Stimulated activated CD8-positive, alpha-beta memory T cell treated with anti-CD3 and anti-CD28 coated beads, Interleukin-7, amount 100 ng/mL, for 1 hour (primary cell): ENCODE measurements at places on chromosomes 11 and 22.

DNA sequence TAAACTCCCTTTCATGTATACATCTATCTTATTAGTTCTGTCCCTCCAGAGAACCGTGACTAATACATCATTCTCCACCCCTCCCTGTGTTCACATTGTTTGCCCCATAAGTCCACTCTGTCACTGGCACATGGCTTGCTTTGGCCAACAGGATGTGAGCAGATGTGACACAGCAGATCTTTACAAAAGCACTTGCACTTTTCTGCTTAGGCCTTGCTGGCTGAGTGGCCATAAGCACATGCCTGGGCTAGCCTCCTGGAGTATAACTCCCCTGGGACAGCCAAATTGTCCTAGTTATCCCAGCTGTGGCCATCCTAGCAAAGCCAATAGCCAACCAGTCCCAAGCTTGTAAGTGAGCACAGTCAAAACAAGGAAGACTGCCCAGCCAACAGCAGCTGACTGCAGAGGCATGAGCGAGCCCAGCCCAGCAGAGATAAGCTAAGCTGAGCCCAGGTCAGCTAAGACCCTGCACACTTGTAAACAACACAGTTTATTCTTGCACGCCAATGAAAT lies 9.7 kb upstream of the RCN1 start:
- no peak for DNase-seq

GRCh38 chr11:77155556-77156130 lies 27.6 kb downstream of the MYO7A start:
- DNase-seq: no peak

DNA sequence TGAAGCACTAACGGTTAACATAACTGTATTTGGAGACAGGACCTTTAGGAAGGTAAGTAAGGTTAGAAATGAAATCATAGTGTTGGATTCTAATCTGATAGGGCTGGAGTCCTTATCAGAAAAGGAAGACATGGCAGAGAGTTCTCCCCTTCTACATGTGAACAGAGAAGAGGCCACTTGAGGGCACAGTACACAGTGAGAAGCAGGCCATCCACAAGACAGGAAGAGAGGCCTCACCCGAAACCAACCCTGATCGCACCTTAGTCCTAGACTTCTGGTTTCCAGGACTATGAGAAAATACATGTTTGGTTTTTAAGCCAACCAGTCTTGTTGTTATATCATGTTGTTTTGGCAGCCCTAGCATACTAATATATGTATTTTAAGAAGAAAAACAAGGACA lies 170.0 kb downstream of the LRRC4C start:
- DNase-seq: no peak

- DNase-seq: no peak
Measured at GRCh38 chr11:115927823-115928329, 423.7 kb upstream of the CADM1 start.

DNA sequence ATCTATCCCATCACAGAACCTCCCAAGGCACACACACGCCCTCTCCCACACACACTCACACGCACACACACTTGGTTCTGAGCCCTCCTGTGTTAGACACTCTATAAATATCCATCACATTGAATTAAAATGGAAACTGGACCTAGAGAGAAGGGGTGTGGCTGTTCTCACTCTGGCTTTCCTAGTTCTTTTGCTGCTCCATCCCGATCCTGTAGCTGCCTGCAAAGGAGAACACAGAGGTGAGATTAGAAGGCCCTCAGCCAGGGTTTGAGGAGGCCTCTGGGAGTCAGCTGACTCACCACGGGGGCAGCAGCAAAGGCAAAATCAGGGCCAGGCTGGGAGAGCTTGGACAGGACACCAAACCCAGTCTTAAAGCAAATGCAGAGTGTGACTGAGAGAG lies 192.3 kb upstream of the CADM1 start:
- DNase-seq: no peak

DNA sequence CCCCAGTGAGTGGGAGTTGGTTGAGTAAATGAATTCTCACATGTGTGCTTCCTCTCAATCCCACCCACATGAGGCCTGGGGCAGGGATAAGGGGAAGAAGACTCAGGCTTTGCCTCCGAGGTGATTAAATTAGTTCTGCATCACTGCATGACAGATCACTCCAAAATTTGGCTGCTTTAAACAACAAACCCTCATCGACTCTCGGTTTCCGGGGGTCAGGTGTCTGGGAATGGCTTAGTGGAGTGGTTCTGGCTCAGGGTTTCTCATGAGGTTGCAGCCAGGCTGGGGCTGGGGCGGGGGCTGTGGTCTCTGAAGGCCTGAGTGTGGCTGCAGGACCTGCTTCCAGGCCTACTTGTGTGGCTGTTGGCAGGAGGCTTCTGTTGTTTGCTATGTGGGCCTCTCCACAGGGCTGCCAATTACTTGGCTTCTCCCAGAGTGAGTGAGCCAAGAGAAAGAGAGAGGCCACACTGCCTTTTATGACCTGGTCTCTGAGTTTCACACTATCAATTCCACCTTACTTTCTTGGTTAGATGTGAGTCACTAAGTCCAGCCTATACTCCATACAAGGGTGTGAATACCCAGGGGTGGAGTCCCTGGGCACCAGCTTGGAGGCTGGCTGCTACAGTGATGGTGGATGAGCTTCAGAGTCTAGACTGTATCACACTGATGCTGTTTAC lies 15.9 kb downstream of the MOGAT2 start:
- no peak for DNase-seq

DNA sequence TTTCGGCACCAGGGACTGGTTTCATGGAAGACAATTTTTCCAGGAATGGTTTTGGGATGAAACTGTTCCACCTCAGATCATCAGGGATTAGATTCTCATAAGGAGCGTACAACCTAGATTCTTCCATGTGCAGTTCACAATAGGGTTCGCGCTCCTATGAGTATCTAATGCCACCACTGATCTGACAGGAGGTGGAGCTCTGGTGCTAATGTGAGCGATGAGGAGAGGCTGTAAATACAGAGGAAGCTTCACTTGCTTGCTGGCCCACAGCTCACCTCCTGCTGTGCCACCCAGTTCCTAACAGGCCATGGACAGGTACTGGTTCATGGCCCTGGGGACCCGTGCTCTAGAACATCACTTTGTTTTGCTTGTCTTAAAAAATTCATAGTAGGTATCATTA lies 41.8 kb upstream of the AMPD3 start:
- no peak for DNase-seq

DNA sequence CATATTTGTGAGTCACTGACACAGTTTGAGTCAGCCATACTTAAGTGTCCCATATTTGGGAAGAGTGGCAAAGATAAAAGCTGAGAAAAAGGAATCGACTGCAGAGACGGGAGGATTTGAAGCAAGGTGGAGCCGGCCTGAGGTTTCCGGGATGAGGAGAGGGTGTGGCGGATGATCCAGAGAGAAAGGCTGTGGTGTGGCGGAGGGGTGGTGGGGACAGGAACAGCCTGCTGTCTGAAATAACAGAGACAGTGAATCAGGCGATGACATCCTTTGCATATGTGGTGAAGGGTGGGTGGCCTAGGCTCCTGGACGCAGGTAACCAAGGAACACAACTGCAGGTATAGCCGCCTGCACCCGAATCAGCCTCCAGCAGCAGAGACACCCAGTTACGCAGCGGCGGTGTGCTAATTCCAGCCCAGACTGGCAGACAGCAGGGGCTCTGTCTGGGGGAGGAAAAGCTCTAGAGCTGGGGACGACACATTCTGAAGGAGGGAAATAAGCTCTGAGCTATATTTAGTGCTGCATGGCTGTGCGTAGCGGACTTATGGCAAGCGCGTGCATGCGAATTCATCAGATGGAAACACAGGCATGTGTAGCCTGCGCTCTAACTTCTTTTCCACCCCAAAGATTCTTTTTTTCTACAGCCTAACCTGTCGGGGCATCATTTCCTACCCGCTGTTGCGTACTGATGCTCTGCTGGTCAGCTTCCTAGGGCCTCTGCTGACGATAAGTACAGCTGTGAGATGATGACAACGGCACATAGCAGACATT lies 62.7 kb upstream of the BARX2 start:
- no peak for DNase-seq

DNA sequence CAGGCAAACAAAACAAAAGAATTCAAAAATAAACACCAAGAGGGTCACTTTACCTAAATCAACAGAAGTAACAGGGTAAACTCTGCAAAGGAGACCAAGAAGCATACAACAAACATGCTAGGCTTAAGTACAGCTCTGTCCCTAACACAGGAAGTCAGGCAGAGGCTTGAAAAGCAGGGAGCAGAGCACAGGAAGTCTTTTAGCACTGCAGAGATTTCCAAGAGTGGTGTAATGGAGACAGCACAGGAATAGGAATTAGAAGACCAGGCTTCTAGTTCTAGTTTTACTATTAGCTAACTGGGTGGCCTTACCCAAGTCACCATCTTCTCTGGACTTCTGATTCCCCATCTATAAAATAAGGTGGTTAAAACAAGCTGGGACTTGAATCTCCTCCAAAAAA lies 1.9 kb downstream of the RBFOX2 start:
- DNase-seq: no peak

DNA sequence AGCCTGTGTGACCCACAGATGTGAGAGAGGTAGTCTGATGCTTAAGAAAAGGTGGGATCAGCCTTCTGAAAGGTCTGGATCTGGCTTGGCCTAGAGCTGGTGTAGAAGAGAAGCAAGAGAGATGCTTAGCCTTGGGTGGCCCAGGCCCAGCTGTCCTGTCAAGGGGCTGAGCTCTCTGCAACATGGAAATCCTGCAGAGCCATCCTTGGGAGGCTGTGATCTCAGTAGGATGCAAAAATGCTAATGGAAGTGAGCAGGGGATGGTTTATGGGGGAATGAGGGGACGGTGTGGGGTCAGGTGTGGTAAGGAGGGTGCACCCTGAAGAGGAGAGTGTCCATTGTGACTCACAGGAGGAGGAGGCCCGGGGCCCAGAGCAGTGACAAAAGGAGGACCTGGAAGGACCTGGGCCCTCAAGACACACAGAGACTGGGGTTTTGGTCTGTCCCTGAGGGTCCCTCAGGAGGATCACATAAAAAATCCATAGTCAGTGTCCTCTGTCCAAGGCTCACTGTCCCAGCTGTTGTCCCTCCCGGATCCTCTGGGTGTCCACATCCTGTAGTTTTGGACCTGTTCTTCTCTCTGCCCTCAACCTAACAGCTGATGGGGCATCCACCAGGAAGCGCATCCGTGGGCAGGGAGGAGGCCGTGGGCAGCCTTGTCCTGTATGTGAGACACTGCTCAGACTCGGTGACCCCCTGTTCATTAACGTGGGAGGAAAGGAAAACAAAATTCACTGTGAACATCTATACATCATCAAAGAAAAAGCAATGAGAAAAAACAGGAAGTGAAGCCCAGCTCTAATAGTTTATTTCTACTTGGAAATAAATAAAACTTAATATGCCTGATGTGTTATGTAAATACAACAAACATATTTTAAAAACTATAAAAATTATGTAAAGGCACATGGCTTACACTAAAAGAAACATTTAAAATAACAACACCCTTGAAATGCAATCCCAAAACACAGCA lies 129.8 kb downstream of the ZNF280B start:
- DNase-seq: no peak

- no peak for DNase-seq
Measured at GRCh38 chr11:46520971-46521745, 72.7 kb downstream of the AMBRA1 start.

DNA sequence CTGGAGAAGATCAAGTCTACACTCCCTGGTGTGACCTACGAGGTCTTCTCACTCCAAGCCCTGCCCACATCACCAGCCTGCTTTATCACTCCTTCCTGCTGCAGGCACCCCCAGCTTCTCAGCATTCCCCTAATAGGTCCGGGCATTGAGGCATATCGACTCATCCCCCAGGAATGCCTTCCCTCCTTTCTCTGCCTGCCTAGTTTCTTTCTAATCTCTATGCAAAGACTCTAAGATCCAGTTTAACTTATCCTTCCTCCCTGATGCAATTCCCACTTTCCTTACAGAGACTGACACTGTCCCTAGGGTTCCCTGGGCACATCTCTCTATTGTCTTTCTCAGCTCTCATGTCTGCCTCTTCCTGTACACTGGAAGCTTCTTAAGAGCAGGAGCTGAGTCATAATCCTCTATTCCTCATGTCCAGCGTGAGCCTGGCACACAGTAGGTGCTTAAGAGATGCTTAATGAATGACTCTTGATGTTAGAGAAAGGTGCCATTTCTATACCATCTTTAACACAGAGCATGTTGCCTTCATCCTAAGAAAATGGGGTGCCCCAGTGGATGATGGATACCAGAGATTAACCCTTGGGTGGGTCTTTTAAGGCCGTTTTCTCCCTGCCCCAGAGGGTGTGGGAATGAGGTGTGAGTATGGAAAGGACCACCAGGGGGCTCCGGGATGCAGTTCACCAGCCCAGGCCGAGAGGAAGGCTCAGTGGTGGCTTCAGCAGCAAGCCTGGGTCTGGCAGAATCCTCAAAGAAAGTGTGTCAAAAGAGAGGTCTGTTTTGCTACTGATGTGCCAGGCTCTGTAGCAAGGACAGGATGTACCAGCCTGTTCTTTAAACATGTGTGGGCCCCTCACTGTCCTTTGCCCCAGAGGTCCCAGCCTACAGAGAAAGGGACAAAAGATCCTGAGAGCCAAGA lies 34.7 kb downstream of the PARVA start:
- no peak for DNase-seq

- no peak for DNase-seq
Measured at GRCh38 chr11:78227921-78228320, 39.2 kb downstream of the USP35 start.

GRCh38 chr22:22070371-22070824 lies 87.8 kb upstream of the TOP3B start:
- no peak for DNase-seq

- DNase-seq: no peak
Measured at GRCh38 chr11:70575396-70576060, 177.2 kb downstream of the CTTN start.

DNA sequence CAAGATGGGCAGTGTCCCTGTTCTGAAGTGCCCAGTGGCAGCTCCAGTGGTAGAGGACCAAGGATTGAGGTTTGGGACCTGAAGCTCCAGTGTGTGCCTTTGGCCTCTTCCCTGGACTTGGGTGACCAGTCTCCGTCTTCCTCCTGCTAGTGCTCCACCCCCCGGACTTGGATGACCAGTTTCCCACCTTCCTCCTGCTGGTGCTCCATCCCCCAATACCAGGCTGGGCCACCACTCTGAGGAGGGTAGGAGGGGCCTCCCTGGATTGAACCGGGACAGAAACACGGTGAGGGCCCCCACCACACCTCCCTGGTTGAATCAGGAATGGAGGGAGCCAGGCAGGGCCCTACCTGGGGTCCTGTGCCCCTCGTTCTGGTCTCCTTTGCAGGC lies 10.9 kb upstream of the NEAT1 start:
- no peak for DNase-seq

GRCh38 chr11:765025-765801 lies 12.1 kb downstream of the GATD1 start:
- DNase-seq: peak; percentile 34

GRCh38 chr11:2248762-2249161 lies 21.6 kb downstream of the ASCL2 start:
- no peak for DNase-seq

DNA sequence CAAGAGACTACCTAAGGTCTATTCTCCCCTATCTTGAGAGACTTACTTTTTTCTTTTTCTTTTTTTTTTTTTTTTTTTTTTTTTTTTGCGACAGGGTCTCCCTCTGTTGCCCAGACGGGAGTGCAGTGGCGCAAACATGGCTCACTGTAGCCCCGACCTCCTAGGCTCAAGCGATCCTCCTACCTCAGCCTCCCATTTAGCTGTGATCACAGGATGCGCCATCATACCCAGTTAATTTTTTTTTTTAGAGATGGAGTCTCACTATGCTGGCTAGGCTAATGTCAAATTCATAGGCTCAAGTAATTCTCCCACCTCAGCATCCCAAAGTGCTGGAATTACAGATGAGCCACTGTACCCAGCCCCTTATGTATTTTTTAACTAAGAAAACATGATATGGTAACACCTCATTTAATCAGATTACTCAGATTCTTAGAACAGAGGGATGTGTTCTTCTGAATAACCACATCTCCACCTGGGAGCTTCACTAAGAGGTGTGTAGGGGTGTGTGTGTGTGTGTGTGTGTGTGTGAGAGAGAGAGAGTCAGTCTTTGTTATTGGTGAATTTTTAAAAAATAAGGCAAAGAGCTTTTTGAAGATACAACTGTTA lies 102.9 kb downstream of the USP35 start:
- no peak for DNase-seq
